RWPE1 (cell line): ENCODE measurements at places on chromosomes 2 and 18.

DNA sequence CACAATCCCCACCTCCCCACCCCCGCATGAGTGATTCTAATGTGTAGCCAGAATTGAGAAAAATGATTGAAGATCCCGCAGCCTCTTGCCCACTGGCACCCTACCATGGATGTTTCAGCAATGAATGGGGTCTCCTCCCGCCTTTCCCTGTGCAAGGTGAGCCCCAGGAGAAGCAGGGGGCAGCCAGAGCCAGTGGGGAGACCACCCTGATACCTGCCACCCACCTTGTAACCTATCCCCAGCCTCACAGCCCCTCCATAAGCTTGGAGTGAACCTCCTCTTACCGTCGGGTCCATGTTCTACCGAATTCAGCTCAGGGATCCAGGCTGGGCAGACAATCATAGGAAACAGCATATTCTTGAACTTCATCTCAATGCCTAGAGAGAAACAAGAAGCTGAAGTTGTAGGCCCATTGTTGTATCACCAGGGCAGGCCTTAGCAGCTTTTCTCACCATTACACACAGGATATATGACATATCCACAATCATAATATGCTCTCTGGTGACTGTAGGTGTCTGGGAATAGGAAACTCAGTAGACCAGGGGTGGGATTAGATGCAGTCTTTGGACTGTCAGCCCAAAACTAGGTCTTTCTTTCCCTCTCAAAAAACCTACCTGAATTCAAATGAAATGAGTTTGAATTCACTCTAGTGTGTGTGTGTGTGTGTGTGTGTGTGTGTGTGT lies 30.9 kb downstream of the XDH start:
- no peak for DNase-seq

DNA sequence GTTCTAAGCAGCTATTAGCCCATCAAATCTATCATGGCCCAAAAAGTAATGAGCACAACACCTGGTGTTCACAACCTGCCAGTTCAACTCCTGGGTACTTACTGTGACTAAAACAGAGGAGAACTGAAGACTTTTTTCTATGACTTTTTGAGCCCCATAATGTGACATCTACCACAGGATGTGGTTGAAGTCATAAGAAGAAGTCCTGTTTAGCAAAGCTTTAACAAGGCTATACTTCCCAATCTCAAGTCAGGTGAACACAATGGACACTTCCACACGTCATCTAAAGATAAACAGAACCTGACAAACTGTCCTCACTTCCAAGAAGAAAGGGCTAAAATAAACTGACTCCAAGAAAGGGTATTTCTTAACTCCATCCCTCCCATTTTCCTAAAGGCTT lies 138.8 kb downstream of the ATAD2B start:
- DNase-seq = no peak

DNA sequence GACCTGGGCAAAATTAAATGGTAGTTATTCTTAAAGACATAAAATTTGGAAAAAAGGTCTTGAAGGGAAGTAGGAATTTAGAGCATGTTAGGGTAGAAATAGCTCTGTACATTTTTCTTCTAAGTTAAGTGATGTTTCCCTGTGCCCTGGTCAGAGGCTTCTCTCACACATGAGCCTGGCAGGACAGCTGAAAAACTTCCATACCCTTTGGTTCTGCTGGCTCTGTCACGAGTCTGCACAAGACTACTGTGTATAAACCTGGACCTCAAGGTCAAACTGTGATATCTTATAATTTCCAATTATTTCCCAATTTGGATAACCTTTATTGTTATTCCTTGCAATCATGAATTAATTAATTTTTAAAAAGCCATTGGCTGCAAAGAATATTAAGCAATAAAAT lies 664.7 kb downstream of the BCL11A start:
- DNase-seq = no peak

- DNase-seq = no peak
Observed at GRCh38 chr2:237956402-237956736, 10.4 kb upstream of the UBE2F start.

- no peak for DNase-seq
Observed at GRCh38 chr2:165017966-165018596, 62.8 kb upstream of the SLC38A11 start.

DNA sequence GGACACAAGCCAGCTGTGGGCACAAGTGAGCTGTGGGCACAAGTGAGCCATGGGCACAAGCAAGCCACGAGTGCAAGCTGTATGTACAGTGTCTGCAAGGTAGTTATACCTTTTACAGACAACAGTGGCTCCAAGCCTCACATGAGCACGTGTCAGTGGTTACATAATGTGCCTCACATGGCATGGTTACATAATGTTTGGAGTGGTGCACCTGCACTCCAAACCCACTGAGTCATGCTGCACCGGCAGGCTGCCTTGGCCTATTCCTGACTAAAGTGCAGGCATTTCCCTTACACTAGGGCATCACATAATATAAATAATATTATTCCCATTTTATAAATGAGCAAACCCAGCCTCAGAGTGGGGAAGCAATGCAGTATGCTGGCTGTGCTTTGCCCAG lies 62.6 kb downstream of the MARCO start:
- DNase-seq = no peak

DNA sequence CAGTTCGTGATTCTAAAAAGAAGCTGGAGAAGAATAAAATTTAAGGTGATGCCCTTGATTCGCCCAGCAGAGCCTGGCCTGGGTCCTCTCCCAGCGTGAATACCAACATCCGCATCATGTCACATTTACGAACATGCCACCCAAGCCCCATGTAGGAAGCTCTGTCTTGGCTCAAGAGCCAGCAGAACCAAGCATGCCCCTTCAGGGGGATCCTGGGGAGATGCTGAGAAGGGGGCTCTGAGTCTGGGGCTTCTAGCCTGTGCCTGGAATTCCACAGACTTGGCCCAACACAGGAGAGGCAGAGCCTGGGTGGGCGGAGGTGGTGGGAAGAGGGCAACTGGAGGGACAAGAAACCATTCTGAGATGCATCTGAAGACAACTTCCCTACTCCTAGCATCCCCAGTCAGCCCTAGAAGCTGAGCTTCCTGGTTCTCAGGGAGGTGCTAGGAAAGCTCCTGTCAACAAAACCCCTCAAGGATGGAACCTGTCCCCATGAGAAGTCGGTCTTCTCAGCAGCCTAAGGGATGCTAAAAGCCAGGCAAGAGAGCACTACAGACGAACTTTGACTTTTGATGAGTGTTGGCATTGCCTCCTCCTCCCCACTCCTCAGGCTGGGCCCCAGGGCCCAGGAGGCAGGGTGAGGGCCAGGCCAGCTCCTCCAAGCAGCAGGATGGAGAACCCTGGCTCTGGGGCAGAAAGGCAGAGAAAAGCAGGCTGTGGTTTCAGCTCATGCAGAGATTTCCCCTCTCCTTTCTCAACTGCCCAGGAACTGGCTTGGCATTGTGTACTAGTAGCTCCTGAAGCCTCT lies 57.9 kb downstream of the POLR1A start:
- no peak for DNase-seq

DNA sequence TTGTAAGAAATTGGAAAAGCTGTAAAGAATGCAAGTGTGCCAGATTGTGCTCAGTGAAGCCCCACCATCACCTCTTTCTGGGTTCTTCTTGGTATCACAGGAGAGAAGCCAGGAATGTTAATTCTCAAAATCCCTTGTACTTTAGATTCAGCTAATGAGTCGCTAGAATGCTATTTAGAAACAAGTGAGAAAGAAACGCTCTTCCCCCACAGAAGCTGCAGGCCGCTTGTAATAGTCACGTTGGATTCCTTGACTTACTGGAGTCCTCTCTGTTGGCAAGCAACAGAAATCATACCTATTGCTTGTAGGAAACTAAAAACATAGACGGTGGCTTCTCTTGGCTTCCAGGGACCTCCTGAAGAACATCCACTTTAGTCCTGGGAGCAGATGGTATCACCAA lies 375.6 kb upstream of the LRATD1 start:
- peak; percentile 12 for DNase-seq

GRCh38 chr18:58891776-58892175 lies 27.1 kb downstream of the ZNF532 start:
- DNase-seq = no peak

- DNase-seq = no peak
Observed at GRCh38 chr2:55986700-55987440, 63.3 kb upstream of the EFEMP1 start.
